NAMALWA (cell line): ENCODE measurements at places on chromosomes 5 and 9.

DNA sequence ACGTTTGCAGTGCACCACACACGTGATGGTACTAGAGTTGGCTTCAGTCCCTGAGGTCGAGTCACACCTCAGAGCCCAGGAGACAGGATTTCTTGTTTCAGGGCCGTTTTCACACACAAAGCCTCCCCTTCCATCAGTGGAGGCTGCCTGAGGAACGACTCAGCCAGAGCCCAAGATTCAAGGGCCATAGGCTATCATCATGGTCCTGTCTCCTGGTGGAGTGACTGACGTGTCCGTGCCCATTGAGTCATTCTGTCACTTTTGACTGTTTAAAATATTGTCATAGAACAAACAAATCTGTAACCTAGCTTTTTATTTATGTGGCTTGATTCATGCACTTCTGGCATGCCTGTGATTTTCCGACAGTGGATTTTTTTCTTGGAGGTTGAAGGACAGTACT is 28.3 kb downstream of the CAMK2A start:
- DNase-seq, result no peak

DNA sequence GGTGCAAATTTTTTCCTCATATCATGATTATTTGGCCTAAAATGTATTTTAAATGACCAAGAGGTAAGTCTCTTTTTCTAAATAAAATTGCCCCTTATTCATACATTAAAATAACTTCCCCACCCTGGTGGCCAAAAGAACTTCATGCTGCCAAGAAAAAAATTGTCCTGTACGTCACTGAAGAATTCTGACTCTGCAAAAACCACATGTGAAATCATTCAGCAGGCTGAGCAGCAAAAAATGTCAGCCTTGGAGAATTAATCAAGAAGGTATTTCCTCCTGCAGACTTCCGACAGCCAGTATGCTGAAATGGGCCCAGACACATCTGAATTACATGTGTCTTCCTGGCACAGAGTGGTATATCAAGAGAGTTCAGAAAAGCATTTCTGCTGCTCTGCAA is 94.6 kb upstream of the HMHB1 start:
- DNase-seq, result no peak

DNA sequence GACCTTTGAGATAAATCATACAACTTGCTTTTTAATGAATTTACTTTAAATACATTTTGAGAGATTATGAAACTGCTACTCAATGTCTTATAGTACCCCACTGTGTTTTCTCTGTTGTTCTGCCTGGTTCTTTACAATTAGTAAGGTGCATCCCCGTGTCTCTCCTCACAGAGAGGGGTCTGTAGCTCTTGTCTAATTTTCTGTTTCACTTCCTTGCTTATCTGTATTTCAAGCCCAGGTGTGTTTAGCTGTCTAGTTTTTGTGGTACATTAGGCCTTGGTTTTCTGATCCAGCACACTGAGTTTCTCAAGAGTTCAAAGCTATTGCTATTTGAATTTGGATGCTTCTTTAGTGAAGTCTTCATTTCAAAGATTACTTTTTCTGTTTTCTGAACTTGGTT is 105.1 kb downstream of the MAST4 start:
- DNase-seq, result no peak

DNA sequence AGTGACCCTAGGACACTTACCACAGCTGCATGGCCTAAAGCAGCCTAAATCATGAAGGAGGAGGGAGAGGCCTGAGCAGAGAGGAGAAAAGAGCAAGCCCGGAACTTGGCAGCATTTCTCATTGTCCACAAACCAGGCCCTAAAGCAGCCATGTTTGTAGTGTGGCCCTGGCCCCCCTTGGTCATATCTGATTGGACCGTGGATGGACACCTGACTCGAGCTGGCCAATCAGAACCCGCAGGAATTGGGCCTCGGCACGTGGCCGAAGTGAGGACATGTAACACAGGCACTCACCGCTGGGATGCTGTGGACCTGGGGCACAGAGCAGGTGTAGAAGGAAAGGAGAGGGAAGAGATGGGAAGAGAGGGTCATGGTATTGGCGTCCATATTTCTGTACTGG is 56.9 kb downstream of the ASS1 start:
- DNase-seq, result no peak

GRCh38 chr5:95730730-95731570 is at the start of gene RHOBTB3:
TSS of gene RHOBTB3 (plus strand) at chr5:95731336. CDS start at chr5:95731683, 347 bp downstream.
- peak; percentile 38 for DNase-seq

GRCh38 chr5:10474521-10475075 is 32.9 kb downstream of the ROPN1L start:
- no peak for DNase-seq

DNA sequence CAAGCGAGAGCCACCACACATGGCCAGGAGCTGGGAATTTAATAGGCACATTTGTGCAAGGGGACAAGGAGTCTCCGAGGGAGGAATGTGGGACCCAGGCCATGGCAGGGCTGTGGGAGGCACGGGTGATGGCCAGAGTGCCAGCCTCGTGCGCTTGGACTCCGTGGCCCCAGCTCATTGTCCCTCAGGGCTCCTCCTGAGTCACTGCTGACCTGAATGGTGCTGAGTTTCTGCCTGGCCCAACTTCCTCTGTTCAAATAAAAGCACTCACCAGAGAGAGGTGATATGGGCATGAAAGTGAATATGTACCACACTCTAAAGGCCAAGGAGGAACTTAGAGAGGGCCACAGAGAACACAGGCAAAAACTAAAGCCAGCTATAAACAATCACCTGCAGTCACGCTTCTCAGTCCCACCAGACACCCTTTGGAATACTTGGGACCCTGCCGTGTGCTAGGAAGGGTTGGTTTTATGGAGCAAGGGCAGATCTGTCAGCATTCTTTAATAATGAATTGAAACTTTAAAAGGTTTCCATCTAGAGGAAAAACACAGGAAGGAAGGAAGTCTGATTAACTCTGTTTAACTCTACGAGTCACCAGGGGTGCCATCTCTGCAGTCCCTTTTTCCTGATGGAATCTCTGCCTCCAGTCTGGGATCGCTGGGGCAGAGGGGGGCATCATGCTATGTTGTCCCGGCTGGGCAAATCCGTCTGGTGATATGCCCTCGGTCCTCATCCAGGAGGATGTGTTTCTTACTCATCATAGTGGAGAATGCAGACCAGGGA is 25.1 kb upstream of the UBE2QL1 start:
- DNase-seq, result no peak

- no peak for DNase-seq
These were observed 60.5 kb downstream of the GABRG2 start for GRCh38 chr5:162128117-162128516.

- DNase-seq, result no peak
These were observed 25.9 kb downstream of the CCT5 start for GRCh38 chr5:10275991-10276390.
